ENCODE measurements at places on chromosomes 2 and 18. TPM values are rescaled to one million over a fixed set of nuclear protein-coding genes. Genes with fewer than 3 reads are reported as not detected.

Gene GREB1L
- total RNA-seq: 6.9 TPM

- H3K27me3 ChIP-seq: no peaks in the 10 kb centered on the region
- no peak for DNase-seq
- H3K36me3 ChIP-seq: no peaks in the 10 kb centered on the region
- H3K4me3 ChIP-seq: no peak overlapping the region
- peaks cover 50% of the 10 kb centered on the region for H3K4me1 ChIP-seq
- H3K27ac ChIP-seq: peak overlapping the region; percentile 57
Measured at GRCh38 chr2:41933046-41933420, 114.8 kb upstream of the PKDCC start.

Gene COL6A3
- 233 TPM for total RNA-seq

GRCh38 chr2:180006781-180007579 is at the start of gene CWC22:
TSS of gene CWC22 (minus strand) at chr2:180007297. CDS start at chr2:179993341, 13,956 bp downstream.
- peak within 1 kb of the TSS; percentile 90 for H3K27ac ChIP-seq
- peak; percentile 95 for DNase-seq
- peak within 1 kb of the TSS; percentile 95 for H3K4me3 ChIP-seq
- H3K27me3 ChIP-seq: no peaks in the 10 kb centered on the region
- H3K4me1 ChIP-seq: peaks cover 18% of the 10 kb centered on the region

- peak overlapping the region; percentile 44 for H3K27ac ChIP-seq
- DNase-seq: no peak
- no peaks in the 10 kb centered on the region for H3K36me3 ChIP-seq
Measured at GRCh38 chr2:189285349-189285748, 105.8 kb upstream of the COL5A2 start.

Gene ASB18
- total RNA-seq: not detected

Gene ST8SIA5
- 0.33 TPM for total RNA-seq

DNA sequence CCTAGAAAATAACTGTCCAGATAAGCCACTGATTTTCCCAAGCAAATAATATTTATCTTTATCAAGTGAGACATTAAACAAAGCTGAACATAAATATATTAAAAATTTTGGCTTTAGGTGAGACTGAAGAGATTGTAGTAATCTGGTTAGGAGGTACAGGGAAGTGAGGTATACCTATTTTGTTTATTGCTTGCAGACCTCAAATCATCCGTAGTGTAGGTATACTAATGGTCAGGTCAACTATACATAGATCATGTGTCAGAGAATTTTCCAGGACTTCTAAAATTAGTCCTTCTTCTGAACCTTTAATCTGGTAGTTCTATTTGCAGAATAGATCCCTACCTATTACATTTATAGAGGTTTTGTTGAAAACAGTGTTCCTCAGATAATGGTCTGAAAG is 41.5 kb downstream of the SP140 start:
- no peak overlapping the region for H3K27ac ChIP-seq
- no peak overlapping the region for H3K4me3 ChIP-seq
- H3K36me3 ChIP-seq: no peaks in the 10 kb centered on the region
- DNase-seq: no peak
- no peaks in the 10 kb centered on the region for H3K27me3 ChIP-seq
- no peaks in the 10 kb centered on the region for H3K4me1 ChIP-seq

GRCh38 chr2:15134957-15135356 is 426.2 kb downstream of the NBAS start:
- no peak overlapping the region for H3K4me3 ChIP-seq
- no peaks in the 10 kb centered on the region for H3K4me1 ChIP-seq
- no peaks in the 10 kb centered on the region for H3K36me3 ChIP-seq
- no peak overlapping the region for H3K27ac ChIP-seq

Gene LCLAT1
- total RNA-seq: 17.2 TPM
